ENCODE measurements at places on chromosomes 2 and 18. TPM values are rescaled to one million over a fixed set of nuclear protein-coding genes. Genes with fewer than 3 reads are reported as not detected.

Gene IL36RN
- total RNA-seq, result 90.7 TPM

Gene TANC1
- 54.5 TPM for total RNA-seq

DNA sequence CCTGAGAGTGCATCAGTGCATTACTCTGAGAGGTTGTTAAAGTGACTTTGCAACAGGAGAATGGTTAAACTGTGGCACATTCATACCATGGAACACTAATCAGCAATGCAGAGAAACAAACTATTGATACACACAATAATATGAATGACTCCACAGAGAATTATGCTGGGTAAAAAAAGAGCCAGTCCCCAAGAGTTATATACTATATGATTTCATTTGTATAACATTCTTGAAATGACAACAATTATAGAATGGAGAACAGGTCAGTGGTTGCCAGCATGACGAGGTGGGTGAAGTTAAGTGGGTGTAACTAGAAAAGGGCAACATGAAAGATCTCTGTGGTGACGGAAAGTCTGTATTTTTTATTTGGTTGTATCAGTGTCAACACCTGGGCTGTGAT lies 3.0 kb upstream of the NT5C1B start:
- no peaks in the 10 kb centered on the region for H3K4me1 ChIP-seq
- no peaks in the 10 kb centered on the region for H3K27me3 ChIP-seq
- no peak for DNase-seq
- H3K27ac ChIP-seq, result no peak overlapping the region

- H3K4me1 ChIP-seq, result peaks cover 16% of the 10 kb centered on the region
- H3K36me3 ChIP-seq, result no peaks in the 10 kb centered on the region
- H3K4me3 ChIP-seq, result no peak overlapping the region
These were observed 172.6 kb upstream of the STON1 start for GRCh38 chr2:48357351-48357750.

DNA sequence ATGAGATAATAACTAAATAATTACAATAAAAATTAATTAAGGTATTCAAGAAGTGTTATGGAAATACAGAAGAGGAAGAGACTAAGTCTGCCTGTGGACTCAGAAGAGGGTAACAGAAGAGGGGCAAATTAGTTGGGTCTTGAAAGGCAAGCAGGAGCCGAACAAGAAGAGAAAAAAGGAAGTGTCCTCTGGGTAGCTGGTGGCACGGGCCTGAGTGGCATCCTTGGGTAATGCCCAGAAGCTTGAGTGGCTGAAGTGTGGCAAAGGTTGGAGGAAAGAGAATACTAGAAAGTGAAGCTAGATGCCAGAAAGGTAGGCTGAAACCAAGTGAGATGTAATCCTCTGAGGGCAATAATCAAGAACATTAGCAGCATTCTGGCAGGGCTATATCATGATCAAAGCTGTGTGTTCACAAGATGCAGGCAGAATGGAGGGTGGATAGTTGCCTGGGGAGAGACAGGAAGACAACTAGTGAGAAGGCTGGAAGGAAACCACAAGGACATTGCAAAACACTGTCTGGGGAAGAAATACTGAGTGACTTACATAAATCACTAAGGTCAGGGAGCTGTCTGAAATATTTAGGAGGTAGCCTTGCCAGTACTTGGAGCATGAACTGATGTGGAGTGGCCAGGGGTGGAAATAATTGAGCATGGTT lies 16.2 kb downstream of the DOCK10 start:
- H3K27ac ChIP-seq, result no peak overlapping the region
- no peak for DNase-seq
- no peaks in the 10 kb centered on the region for H3K36me3 ChIP-seq
- no peaks in the 10 kb centered on the region for H3K4me1 ChIP-seq
- no peaks in the 10 kb centered on the region for H3K27me3 ChIP-seq

Gene HMSD
- total RNA-seq, result 0.19 TPM

- H3K4me1 ChIP-seq, result peaks cover 25% of the 10 kb centered on the region
- DNase-seq, result no peak
- no peak overlapping the region for H3K4me3 ChIP-seq
These were observed 94.5 kb upstream of the UPP2 start for GRCh38 chr2:158006961-158007719.

Gene SH3RF3
- total RNA-seq, result 5.5 TPM

DNA sequence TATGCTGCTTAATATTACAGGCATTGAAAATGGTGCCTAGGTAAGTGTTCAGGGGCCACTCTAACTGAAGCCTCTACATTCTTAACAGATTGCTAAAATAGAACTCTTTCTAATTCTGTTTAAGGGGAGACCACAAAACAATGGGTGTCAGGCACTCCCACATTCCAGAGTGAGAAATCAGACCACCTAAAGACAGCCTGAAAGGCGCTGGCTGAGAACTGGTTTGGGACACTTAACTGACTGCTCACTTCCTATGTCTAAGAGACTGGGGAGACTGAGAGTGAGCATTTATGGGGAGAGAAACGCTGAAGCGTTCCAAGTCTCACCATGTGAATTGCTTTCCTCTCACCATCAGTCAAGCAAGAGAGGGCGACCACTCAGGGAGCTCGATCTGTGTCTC lies 108.8 kb upstream of the ITGB6 start:
- no peak overlapping the region for H3K4me3 ChIP-seq
- no peak overlapping the region for H3K27ac ChIP-seq
- no peaks in the 10 kb centered on the region for H3K27me3 ChIP-seq

Gene ITPRIPL1
- 4.1 TPM for total RNA-seq

GRCh38 chr2:163207693-163208370 lies 369.3 kb upstream of the KCNH7 start:
- DNase-seq, result no peak
- H3K27ac ChIP-seq, result no peak overlapping the region
- no peaks in the 10 kb centered on the region for H3K27me3 ChIP-seq

Gene NXPH2
- not detected for total RNA-seq

GRCh38 chr2:2633017-2633416 lies 301.9 kb upstream of the MYT1L start:
- H3K4me3 ChIP-seq, result no peak overlapping the region
- H3K27ac ChIP-seq, result no peak overlapping the region
- H3K27me3 ChIP-seq, result no peaks in the 10 kb centered on the region
- H3K36me3 ChIP-seq, result no peaks in the 10 kb centered on the region
- DNase-seq, result no peak

Gene KRTCAP3
- total RNA-seq, result 23.8 TPM

Gene RNF144A
- 11.6 TPM for total RNA-seq

- H3K4me1 ChIP-seq, result peaks cover 38% of the 10 kb centered on the region
- H3K4me3 ChIP-seq, result peak overlapping the region; percentile 42
- no peaks in the 10 kb centered on the region for H3K27me3 ChIP-seq
These were observed 13.2 kb downstream of the DYSF start for GRCh38 chr2:71466301-71467179.

Gene LCLAT1
- 13.4 TPM for total RNA-seq

GRCh38 chr2:71989671-71990070 lies 158.0 kb downstream of the CYP26B1 start:
- no peak overlapping the region for H3K27ac ChIP-seq
- DNase-seq, result no peak
- no peak overlapping the region for H3K4me3 ChIP-seq
- no peaks in the 10 kb centered on the region for H3K36me3 ChIP-seq
- no peaks in the 10 kb centered on the region for H3K27me3 ChIP-seq

DNA sequence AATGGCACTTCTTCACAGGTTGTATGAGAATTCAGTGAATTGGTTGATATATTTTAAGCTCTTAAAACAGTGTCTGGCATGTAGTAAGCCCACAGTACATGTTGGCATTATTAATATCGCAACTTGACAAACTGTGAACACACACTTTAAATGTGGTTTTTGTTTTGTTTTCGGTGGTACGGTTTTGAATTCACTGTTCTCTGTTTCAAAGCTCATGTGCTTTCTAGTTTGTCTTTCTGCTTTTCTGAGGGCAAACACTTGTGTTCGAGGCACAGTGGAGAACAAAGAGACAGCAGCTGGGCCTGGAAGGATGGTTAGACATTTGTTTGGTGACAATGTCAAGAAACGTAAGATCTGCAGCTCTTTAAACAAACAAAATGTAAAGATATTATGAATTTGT lies 276.5 kb upstream of the MC4R start:
- H3K4me1 ChIP-seq, result no peaks in the 10 kb centered on the region
- DNase-seq, result no peak
- H3K27me3 ChIP-seq, result no peaks in the 10 kb centered on the region
- H3K27ac ChIP-seq, result no peak overlapping the region

Gene MZT2B
- total RNA-seq, result 97.4 TPM

- H3K4me1 ChIP-seq, result no peaks in the 10 kb centered on the region
- no peak overlapping the region for H3K4me3 ChIP-seq
- no peaks in the 10 kb centered on the region for H3K27me3 ChIP-seq
- H3K36me3 ChIP-seq, result no peaks in the 10 kb centered on the region
These were observed 39.3 kb upstream of the CREB1 start for GRCh38 chr2:207490441-207490840.

Gene KCNIP3
- 2.5 TPM for total RNA-seq

DNA sequence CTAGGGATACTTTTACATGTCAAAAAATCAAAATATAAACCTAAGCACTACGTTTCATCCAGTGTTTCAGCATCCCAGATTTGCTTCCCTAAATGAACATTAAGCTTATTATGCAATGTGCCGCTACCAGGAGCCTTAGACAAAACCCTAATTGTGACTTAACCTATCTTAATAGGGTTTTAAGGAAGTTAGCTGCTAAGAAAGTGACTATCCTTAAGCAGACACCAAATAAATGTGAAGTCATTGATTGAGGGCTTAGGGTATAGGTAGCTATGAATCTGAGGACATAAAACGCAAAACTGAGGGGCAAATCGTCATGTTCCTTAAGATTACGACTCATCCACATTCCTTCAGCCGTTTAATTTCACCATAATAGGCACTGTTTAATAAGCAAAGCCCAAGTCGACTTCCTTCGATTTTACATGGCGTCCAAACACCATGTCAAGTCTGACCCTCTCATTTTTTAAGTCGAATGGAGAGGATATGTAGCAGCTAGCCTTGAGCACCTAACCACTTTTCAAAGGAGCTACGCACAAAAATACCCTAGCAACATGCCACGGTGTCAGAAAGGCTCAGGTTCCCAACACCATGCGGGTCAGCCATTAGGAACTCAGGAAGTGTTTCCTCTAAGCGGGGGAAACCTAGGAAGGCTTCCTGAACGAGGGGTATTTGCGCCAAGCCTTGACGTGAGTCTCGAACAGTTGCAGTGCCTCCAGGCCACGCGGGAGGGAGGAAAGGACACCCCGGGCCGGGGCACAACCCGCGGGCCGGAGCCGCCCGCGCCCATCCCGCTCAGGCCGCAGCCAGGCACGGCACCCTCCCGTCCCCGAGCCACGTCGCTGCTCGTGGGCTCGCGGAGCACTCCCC lies 1.0 kb downstream of the HDLBP start:
- H3K4me3 ChIP-seq, result peak overlapping the region; percentile 87
- peak overlapping the region; percentile 100 for H3K27ac ChIP-seq
- peaks cover 2% of the 10 kb centered on the region for H3K36me3 ChIP-seq

DNA sequence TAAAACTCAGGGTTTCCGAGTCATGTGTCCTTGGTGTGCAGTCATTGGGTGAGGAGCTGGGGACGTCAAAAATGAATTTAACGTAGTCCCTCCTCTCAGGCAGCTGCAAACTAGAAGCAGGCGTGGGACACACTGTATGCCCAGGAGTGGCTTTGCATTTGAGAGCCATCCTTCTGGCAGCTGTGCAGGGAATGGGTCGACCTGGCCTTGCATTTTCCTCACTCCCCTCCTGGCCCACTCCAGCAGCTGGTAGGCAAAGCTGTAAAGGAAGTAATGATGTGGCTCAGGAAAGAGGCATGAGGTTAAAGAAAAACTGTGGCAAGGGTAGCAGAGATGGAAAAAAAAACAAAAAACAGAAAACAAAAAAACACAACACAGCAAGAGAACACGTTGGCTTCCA lies 46.5 kb downstream of the RNF144A start:
- no peaks in the 10 kb centered on the region for H3K36me3 ChIP-seq
- no peak for DNase-seq
- no peaks in the 10 kb centered on the region for H3K4me1 ChIP-seq
- H3K27me3 ChIP-seq, result no peaks in the 10 kb centered on the region
- H3K4me3 ChIP-seq, result no peak overlapping the region

DNA sequence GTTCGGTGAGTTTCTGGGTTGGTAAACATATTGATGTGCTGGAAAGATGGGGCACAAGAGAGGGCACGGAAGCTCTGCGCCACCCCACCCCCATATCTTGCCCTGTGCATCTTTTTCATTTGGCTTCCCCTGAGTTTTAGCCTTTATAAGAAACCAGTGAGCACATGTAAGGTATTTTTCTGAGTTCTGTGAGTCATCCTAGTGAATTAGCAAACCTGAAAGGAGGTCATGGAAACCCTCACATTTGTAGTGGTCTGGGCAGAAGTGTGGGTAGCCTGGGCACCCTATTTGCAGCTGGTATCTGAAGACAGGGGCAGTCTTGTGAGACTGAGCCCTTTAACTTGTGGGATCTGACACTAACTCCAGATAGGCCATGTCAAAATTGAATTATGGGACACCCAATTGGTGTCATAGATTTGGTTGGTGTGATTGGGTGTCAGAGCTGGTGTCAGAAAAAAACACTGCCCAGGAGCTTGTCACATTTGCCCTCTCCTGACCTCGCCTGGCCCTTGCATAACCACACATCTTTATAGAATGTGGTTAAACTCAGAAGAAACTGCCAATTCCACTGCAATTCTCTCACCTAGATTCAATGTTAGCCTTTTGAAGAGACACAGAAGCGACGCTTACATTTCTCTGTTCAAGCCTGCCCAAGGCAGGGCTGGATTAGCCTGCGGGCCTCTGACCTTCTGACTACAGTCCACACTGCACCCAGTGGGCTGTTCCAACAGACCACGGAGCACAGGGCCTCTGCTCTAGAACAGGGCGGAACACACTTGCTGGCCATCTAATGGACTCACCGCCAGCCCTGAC lies 12.0 kb upstream of the GALM start:
- no peaks in the 10 kb centered on the region for H3K27me3 ChIP-seq
- no peaks in the 10 kb centered on the region for H3K36me3 ChIP-seq
- H3K27ac ChIP-seq, result peak overlapping the region; percentile 50
- DNase-seq, result no peak

GRCh38 chr2:64391424-64391823 lies 62.5 kb upstream of the LGALSL start:
- no peak overlapping the region for H3K27ac ChIP-seq
- no peaks in the 10 kb centered on the region for H3K27me3 ChIP-seq

DNA sequence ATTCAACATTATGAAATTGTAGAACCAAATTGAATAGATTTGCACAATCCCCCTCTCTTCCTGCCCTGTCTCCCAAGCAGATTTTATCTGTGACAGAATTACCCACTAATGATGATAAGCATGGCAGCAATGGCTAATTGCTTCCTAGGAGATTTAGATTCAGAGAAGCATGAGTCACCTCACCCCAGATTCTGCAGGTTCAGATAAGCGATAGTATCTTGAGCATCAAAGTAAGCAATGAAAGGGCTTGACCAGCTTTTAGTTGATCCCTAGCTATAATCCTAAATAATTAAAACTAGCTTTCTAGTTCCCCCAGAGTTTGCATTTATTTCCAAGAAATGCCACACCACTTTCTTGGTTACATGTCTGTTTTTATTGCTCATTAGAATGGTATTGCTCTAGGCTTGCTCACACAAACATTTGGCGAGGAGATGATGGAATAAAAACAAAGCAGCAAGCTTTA lies 204.3 kb downstream of the GULP1 start:
- no peaks in the 10 kb centered on the region for H3K27me3 ChIP-seq
- no peaks in the 10 kb centered on the region for H3K4me1 ChIP-seq
- no peak for DNase-seq
- peaks cover under 1% of the 10 kb centered on the region for H3K36me3 ChIP-seq
- no peak overlapping the region for H3K4me3 ChIP-seq
- no peak overlapping the region for H3K27ac ChIP-seq

GRCh38 chr2:16244153-16244965 lies 304.0 kb downstream of the MYCN start:
- H3K36me3 ChIP-seq, result no peaks in the 10 kb centered on the region
- H3K4me1 ChIP-seq, result peaks cover 13% of the 10 kb centered on the region
- no peak for DNase-seq
- H3K27ac ChIP-seq, result no peak overlapping the region
- H3K4me3 ChIP-seq, result no peak overlapping the region

Measured in esophagus squamous epithelium (tissue), 5 donors.